ENCODE measurements at places on chromosomes 12 and 14. TPM values are rescaled to one million over a fixed set of nuclear protein-coding genes. Genes with fewer than 3 reads are reported as not detected.
A peak's percentile ranks its signal among the peaks of the same experiment; 100 is the strongest.

DNA sequence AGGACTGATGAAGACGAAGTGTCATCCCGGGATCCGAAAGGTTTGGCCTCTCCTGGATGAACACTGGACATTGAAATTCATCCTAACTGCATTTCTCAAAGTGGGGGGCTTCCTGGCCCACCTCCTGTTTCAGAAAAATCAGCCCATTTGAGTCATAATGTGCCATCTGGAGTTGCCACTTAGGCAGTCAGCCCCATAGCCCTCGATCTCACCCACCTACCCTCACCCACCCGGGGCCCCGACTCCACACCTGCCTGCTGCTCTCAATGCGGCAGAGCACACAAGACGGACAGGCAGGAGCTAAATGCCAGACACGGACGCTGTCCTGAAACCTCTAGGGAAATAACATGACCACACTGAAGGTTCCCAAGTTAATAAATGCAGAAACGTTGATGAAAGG lies 12.6 kb downstream of the DLK1 start:
- no peak for DNase-seq

GRCh38 chr12:73598626-73599025 lies 939.0 kb upstream of the ATXN7L3B start:
- DNase-seq = no peak

The TMEM30B gene
- 0.54 TPM for total RNA-seq

DNA sequence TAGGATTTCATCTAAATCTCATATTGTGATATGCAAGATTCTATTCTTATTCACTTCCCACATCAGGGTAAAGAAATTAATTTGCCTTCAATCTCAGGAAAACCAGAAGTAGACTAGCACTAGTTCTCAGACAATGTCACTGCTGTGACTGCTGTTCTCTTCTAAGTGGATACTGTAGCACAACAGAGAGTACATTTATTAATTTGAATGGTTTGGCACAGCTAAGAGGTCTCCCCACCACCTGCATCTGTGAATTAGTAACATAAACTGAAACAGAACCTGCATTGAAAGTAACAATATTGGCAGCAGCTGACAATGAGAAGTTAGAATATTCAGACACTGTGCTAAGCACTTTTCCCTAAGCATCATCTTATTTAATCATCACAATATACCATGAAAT lies 253.1 kb downstream of the PDZRN4 start:
- DNase-seq = no peak

- DNase-seq = peak; percentile 67
These were observed 25.2 kb downstream of the DHRS4L2 start for GRCh38 chr14:24013654-24014514.

The SERPINA12 gene
- total RNA-seq = not detected

The FICD gene
- 6.5 TPM for total RNA-seq

The LBHD2 gene
- total RNA-seq = not detected

The DERA gene
- 16.7 TPM for total RNA-seq

GRCh38 chr12:108424816-108425215 lies 85.7 kb upstream of the CMKLR1 start:
- DNase-seq = no peak

The RDH5 gene
- 1.9 TPM for total RNA-seq

The CHMP4A gene
- 13.7 TPM for total RNA-seq

- no peak for DNase-seq
These were observed 180.3 kb downstream of the DICER1 start for GRCh38 chr14:94977016-94977415.

DNA sequence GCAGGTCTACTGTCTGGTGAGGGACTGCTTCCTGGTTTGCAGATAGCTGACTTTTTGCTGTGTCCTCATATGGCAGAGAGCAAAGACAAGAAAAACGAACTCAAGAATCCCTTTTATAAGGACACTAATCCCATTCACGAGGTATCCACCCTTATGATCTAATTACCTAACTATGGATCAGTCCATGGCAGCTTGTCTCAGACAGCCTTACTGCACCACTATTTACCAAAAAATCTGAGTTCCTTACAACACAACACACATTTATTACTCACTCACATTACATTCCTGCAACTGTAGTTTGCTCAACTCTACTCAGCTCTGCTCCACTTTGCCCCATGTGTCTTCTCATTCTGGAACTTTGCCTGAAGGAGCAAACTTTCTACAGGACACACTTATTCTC lies 10.1 kb upstream of the SLC6A15 start:
- DNase-seq = no peak

DNA sequence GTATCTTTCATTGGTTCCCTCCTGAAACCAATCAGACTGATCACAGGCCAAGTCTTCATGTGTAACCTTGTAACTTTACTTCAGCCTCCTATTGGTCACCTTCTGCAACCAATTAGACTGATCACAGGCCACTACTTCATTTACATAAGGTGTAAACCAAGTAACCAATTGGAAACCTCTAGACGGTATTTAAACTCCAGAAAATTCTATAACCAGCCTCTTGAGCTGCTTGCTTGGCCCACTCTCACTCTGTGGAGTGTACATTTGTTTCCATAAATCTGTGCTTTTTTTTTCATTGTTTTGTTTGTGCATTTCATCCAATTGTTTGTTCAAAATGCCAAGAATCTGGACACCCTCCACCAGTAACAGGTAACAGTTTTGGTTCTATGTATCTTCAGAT lies 47.5 kb downstream of the EIF2S3B start:
- DNase-seq = no peak

GRCh38 chr12:57429473-57430111 lies 1.3 kb downstream of the R3HDM2 start:
- DNase-seq = no peak

The LRRC10 gene
- total RNA-seq = not detected

GRCh38 chr12:108516511-108517275 lies 1.6 kb downstream of the FICD start:
- DNase-seq = no peak

- no peak for DNase-seq
These were observed 485.7 kb downstream of the TMTC2 start for GRCh38 chr12:83172441-83172840.

- no peak for DNase-seq
These were observed 25.1 kb upstream of the WNK1 start for GRCh38 chr12:727321-727720.

The ASIC1 gene
- not detected for total RNA-seq

- DNase-seq = peak; percentile 83
These were observed 55.8 kb downstream of the CMAS start for GRCh38 chr12:22101749-22102243.

GRCh38 chr12:21561158-21561557 lies 35.1 kb downstream of the SPX start:
- no peak for DNase-seq

- peak; percentile 6 for DNase-seq
These were observed 69.5 kb downstream of the STON2 start for GRCh38 chr14:81330619-81331122.

DNA sequence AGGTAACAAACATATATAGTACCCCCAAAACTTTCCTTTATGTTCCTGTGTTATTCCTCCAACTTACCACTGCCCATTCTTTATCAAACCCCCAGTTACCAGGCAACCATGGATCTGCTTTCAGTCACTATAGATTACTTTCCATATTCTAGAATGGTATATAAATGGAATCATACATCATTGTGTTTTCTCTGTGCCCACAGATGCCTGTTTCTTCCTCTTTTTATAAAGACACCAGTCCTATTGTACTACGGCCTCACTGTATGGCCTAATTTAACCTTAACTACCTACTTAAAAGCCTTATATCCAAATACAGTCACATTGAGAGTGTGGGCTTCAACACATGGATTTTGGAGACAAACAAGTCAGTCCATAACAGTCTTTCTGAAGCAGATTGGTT lies 2.6 kb downstream of the TAS2R14 start:
- no peak for DNase-seq

The RIPK3 gene
- total RNA-seq = 20.2 TPM

GRCh38 chr12:81252228-81252627 lies 174.3 kb downstream of the ACSS3 start:
- DNase-seq = no peak

DNA sequence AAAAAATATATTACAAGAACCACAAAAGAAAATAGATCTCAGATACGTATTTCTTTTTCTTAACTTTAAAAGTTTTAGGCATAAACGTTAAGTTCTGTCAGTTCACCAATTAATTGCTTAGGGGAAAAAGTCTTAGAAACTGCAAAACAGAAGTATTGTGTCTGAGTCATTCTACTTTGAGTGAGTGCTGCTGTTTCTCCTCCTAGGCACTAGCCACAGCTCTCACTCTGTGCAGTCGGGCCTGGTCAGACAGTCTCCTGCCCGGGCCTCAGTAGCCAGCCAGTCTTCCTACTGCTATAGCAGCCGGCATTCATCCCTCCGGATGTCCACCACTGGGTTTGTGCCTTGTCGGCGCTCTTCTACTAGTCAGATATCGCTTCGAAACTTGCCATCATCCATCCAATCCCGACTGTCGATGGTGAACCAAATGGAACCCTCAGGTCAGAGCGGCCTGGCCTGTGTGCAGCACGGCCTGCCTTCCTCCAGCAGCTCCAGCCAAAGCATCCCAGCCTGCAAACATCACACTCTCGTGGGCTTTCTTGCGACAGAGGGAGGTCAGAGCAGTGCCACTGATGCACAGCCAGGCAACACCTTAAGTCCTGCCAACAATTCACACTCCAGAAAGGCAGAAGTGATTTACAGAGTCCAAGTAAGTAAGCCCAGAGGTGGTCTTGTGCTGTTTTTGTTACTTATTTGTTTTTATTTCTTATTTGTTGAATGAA lies 201.3 kb downstream of the PCNX1 start:
- no peak for DNase-seq

GRCh38 chr12:116937640-116938039 lies 26.9 kb downstream of the FBXW8 start:
- no peak for DNase-seq

DNA sequence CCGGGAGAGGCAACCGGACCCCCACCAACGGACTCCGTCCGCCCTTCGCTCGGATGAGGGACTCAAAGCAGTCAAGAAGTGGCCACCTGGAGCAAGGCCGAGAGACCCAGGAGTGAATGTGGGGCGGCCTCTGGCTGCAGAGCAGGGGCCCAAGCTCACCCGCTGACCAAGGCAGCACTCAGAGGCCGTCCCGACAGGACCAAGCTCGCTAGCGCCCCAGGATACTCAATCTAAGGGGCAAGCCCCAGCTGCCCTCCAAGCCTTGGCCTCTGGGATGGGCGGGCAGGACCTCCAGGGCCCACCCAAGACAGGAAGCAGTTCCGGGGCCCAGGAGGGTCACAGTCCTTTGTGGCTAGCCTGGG lies 936 bp downstream of the AKT1 start:
- no peak for DNase-seq

GRCh38 chr12:21336656-21337055 lies 1.9 kb upstream of the SLCO1A2 start:
- no peak for DNase-seq

The KCNK10 gene
- not detected for total RNA-seq

DNA sequence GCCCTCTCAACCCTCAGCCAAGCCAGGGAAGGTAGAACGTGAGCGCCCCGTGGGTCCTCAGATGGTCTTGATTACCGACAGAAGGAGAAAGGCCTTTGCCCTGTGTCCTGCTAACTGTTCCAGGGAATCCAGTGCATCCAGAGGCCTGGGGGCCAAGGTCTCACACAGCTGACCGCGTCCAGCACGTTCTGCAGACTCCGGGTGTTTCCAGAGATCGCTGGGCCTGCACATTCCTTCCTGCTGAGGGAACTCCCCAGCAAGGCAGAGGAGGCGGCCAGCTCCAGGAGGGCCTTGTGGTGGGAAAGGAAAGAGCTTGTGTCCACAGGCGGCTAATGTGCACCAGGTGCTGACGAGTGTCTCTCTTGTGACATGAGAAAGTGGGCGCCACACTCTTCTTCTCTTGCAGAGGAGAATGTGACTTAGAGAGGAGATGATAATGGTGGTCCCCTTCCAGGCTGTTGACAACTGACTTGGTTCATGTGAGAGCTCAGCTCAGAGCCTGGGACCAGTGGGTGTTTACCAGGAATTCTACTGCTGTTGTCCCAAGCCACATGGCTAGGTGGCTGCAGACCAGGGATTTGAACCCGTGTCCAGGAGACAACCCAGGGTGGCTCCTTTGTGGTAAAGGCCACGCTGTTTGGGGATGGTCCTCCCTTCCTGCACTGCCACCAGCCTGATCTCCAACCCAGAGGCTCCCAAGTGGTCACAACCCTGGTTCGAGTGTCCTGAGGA lies 46.8 kb upstream of the DLK1 start:
- no peak for DNase-seq

DNA sequence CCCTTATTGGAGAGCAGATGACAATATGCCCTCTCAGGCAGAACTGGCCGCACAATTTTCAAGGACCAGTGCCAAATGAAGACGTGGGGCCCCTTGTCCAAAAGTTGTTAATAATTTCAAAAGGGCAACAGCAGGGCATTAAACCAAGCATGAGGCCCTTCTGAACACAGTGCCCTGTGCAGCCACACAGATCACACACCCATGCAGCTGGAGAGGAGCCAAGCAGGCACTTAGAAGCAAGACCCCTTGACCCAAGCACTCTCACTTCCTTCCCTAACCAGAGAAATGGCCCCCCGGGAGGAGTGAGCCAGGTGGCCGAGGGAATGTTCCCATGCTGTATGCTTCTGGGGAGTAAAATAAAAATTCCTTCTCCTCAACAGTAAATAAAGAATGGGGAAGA lies 114.0 kb upstream of the TMPO start:
- DNase-seq = no peak

DNA sequence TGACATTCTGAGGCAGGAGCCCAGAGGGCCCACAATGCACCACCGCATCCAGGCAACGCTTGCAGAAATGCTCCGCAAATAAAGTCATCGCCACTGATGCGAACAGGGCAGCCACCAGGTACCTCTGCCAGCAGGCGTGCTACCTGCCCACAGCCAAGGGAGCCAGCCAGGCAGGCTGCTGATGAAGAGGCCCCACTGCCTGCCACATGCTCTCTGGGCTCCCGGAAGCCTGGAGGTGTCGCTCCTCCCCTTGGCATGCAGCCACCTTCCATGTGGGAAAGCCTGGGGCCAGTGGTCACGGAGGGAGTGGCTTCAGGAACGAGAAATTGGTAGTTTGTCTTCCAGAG lies 14.7 kb downstream of the GPR132 start:
- DNase-seq = no peak

DNA sequence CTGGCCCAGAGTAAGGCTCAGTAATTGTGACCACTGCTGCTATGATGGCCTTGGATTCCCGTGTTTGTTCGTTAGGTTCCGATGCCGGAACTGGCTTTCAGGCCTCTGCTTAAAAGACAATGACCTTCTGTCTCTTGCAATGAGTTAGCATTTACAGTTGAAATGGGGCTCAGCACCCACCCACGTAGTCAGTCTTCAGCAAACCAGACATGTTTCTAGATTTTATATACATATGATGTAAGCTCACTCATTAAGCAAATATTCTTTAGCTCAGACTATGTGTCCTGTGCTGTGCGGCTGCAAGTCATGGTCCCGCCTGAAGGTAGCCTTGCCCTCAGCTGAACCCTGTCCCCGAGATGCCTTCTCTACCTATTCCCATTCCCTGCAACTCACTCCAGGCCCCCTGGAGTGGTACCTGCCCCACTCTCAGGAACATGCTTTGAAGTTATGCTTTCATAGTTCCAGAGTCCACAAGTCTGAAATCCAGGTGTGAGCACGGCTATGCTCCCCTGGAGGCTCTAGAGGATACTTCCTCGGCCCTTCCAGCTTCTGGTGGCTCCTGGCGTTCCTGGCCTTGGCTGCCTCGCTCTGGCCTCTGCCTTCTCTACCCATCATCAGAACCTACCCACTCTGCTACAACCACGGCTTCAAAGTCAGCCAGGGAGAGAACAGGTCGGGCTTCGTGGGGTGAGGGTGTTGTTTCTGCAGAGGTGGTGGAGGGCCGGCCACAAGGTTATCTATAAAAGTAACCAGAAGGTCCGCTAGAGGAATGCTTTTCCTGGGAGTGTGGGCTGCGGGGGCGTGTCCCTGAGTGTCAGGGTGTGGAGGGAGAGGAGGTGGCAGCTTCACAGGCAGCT lies 157.8 kb downstream of the RBM19 start:
- DNase-seq = no peak

- DNase-seq = no peak
These were observed 435.3 kb downstream of the RAD51B start for GRCh38 chr14:68254669-68255527.

The KCTD10 gene
- total RNA-seq = 36.9 TPM
